ENCODE measurements at places on chromosomes 13 and 19.

GRCh38 chr13:34863360-34864135, 78.5 kb upstream of the NBEA start:
- DNase-seq = no peak

GRCh38 chr13:113672002-113672651, 5.1 kb downstream of the GRK1 start:
- DNase-seq = no peak

DNA sequence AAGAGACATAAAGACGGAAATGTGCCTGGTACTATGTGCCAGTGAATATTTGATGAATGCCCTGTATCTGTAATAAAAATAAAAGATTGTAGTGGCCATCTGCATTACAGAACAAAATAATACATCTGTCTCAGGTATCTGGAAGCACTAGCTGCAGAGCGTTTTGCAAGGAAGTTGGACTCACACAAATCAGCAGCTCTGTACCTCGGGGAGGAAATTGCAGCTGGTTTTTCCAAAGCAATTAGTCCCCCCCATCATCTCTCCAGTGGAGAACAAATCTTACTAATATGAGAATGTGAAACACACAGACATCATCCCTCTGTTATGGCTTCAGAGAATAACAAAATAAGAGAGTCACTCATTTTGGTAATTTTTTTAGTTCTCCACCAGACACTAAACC, 245.3 kb downstream of the ITGBL1 start:
- no peak for DNase-seq

GRCh38 chr19:32105527-32106310, 239.7 kb upstream of the ZNF507 start:
- no peak for DNase-seq

- DNase-seq = no peak
Measured at GRCh38 chr19:38182536-38183210, 41.3 kb downstream of the DPF1 start.

- DNase-seq = no peak
Measured at GRCh38 chr13:72970301-72970880, 88.4 kb upstream of the KLF5 start.

GRCh38 chr13:73103238-73103637, 44.4 kb downstream of the KLF5 start:
- no peak for DNase-seq

GRCh38 chr19:51131780-51132680, 7.3 kb downstream of the SIGLEC9 start:
- no peak for DNase-seq

DNA sequence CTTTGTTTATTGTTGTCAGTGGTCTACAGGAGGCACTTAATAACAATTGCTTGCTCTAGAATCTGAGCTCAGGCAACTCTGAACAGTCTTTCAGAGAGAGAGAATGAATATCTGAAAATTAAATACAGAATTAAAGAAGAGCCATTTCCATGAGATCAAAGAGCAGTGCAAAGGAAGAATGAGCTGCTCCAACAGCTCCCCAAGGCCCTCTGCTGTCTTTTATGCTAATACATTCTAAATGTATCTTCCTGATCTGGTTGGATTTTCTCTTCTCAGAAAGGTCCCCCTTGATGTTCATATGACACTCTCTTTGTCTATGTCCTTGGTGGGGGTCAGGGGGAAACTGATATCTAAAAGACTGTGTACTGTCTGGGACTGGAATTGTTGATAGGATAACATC, 1029.6 kb downstream of the PCDH9 start:
- DNase-seq = no peak

GRCh38 chr19:13155472-13156359, 5.5 kb downstream of the IER2 start:
- peak; percentile 64 for DNase-seq

DNA sequence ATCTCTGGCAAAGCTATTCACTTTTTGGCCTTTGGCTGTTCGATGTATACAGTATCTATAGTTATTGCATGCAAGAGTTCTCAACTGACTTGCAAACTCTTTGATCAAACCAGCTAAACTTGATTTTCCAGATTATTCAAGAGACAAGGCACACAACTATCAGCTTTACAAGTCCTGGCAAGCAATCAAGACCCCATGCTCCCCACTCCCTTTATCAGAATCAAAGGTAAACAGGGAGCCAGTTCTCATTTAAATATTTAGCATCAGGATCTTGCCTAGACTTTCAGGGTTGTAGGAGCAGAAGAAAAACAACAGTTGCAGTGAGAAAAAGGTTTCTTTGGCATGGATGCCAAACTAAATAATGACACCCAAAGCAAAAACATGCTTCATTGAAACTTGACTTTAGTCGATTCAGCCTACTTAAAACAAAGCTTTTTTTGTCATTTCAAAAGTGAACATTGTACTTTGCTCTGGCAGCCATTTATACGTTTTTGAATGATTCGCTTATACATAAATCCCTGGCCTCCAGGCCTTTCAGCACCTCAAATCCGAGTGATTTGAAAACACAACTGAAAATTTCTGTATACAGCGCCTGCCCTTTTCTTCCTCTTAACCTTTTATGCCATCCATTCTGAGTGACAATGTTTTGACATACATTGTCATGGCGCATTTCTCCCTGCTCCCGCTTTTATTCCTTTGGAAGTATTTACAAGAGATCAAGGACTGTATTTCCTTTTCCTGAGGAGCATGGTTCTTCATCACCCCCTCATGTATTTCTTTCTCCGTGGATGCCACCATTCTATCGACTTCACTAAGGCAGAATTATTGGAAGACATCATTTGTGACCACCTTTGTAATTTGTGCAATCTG, 340.8 kb downstream of the KLF5 start:
- no peak for DNase-seq

DNA sequence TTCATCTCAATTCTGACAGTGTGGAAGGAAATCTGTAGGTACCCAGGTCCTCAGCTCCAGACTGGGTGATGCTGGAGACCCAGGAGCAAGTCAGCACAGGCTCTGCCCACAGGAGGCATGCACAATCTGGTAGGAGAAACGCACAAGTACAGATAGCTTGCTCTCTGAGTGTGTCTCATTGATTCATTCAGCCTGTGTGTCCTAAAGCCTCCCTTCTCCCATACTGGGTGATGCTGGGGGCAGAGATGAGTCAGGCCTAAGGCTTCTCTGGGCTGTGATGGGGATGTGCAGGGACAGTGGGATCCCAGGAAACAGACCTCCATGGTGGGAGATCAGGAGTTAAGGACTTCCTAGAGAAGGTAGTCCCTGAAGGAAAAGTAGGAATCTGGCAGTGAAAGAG, 6.8 kb downstream of the ZNF526 start:
- DNase-seq = no peak

DNA sequence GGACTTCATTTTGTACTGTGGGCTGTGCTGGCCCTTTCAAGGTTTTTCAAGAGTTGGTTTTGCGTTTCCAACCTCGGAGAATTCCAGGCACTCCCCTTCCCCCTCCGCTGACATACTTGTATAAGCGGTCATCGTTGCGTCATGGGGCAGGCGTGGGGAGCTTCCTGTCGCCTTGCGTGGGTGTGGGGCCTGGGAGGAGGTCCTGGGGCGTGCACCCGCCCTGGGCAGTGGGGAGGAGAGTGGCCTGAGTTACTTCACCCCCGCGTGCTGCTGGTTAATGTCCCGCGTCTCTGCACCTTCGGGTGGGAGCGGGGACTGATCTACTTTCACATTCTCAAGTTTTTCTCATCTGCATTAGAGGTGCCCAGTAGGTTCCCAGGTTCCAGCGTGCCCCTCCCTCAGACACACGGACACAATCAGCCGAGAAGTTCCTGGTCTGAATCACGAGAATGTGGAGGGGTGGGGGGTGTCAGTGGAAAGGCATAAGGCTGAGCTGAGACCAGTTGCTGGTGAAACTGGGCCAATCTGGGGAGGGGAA, 4.1 kb downstream of the IER2 start:
- peak; percentile 60 for DNase-seq

GRCh38 chr19:5823579-5824281, 15.8 kb downstream of the FUT6 start:
- DNase-seq = no peak

DNA sequence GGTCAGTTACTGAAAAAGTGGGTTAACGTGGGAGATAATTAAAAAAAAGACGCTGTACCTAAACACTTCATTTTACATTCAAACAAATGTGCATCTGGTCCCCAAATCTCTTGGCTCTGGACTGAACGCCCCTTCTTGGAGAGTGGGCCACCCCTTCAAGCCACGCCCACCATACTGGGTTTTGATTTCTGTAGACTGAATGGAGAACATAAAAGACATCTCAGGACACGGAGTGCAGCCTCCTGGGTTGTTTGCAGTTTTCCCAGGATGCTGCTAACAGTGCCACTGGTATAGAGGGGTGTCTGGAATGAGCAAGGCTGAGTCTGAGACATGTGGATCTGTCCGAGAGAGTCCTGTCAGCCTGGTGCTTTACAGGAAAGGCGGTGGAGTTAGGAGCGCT, 10.6 kb downstream of the TFDP1 start:
- no peak for DNase-seq

DNA sequence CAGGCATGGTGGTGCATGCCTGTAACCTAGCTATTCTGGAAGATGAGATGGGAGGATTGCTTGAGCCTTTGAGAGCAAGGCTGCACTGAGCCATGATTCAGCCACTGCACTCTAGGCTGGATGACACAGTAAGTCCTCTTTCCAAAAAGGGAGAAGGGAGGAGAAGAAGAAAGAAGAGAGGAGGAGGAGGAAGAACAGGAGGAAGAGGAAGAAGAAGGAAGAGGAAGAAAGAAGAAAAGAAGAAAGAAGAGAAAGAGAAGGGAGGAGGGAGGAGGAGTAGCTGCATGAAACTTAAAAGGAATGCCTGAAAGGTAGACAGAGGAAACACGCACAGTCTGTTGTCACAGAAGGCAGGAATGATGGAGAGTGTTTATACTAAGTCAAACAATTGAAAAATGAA, 3.6 kb upstream of the DPY19L3 start:
- DNase-seq = no peak

GRCh38 chr13:93298713-93299112, 72.1 kb downstream of the GPC6 start:
- DNase-seq = no peak

DNA sequence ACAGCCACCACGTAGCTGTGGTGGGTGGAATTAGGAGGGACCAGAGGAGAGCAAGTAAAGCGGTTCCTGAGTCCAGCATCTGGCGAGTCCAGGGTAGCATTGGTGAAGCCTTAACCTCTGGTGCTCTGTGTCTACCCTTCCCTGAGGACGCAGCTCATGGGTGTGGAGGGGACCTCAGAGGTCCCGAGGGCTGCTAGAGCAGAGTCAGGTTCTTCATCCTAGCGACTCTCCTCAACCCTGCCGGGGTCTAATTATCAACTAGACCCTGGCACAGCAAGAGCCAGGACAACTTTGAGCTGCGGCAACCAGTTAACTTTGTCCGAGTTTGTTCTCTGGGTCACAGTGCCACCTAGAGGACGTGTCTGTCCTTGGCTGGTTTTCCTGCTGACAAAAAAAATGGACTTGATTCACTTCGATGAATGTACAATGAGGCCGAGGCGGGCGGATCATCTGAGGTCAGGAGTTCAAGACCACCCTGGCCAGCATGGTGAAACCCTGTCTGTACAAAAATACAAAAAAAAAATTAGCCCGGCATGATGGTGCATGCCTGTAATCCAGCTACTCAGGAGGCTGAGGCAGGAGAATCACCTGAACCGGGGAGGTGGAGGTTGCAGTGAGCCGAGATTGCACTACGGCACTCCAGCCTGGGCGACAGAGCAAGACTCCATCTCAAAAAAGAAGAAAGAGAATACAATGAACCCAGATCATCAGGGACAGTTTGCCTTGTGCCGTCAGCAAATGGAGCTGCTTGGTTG, 25.0 kb downstream of the TSSK6 start:
- peak; percentile 71 for DNase-seq

- no peak for DNase-seq
Measured at GRCh38 chr13:99929866-99930265, 41.7 kb downstream of the ZIC5 start.

DNA sequence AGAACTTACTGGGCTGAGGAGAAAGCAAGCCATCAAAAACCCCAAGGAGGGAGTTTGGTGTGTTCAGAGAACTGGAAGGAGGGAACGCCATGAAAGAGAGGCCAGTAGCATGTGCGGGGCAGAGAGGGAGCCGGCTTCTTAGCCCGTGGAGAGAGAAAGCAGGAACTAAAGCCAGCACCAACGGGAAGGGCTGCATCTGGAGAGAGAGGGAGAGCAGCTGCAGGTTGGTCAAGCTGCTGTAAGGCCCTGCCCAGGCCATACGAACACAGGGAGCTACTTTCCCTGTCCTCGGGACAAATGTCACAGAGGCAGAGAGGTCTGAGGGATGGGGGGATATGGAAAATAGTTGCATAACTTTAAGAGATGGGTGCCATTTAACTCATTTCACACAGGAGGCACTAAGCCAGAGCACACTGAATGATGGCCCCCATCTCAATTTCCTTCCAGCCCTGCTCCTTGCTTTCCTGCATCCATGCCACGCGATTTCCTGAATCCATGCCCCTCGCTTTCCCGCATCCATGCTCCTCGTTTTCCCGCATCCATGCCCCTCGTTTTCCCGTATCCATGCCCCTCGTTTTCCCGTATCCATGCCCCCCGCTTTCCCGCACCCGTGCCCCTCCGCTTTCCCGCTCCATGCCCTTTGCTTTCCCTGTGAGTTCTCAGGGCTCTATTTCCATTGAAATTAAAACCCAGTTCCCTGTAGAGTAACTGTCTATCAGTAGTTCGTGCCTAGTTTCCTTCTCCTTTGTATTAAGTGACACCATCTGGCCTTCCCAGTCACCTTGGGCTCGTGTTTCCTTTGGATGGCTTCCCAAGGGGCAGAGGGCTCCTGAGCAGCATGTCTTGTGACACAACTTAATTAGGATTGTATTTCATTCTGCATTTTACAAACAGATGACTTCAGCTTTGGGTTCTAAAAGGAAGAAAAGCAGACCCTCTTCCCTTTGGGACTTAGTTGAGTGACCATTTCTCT, 31.5 kb upstream of the TPT1 start:
- DNase-seq = no peak

- peak; percentile 62 for DNase-seq
Measured at GRCh38 chr19:1401138-1401888, at the start of gene GAMT. TSS of gene GAMT (minus strand) at chr19:1401542. CDS start at chr19:1401476, 66 bp downstream.

- no peak for DNase-seq
Measured at GRCh38 chr19:55778331-55778730, 9.4 kb downstream of the RFPL4AL1 start.

DNA sequence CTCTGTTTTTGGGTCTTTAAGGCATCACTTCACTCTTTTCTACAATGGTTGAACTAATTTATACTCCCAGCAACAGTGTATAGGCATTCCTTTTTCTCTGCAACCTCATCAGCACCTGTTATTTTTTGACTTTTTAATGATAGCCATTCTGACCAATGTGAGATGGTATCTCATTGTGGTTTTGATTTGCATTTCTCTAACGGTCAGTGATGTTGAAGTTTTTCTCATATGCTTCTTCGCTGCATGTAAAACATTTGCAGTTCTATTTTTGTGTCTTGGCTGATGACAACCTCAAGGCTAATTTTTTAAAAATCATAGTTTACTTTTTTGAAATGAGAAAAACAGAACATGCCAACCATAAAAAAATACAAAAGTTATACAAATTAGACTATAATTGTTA, 258.2 kb upstream of the EDNRB start:
- no peak for DNase-seq

DNA sequence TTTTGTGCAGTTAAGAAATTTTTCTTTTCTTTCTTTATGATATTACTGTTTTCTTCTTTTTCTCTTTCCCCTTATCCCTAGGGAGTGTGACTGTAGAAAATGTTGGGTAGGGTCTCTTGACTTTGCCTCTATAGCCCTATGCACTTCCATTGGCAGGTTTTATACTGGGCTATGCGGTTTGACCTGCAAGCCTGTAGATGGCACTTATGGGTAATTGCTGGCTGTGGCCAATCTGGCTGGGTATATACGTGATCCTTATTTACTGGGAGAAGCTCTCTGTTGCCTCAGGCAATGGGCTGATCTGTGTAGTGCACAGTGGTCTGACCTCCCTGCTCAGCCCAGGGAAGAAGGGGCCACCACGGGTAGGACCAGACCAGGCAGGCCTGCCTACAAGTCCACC, 78.8 kb downstream of the RAP2A start:
- DNase-seq = no peak
